Thyroid gland (tissue), 4 donors: ENCODE measurements at places on chromosomes 7 and 10. TPM values are rescaled to one million over a fixed set of nuclear protein-coding genes. Genes with fewer than 3 reads are reported as not detected.

Gene ZCCHC24
- total RNA-seq = 25.4 TPM

Gene PIP
- total RNA-seq = not detected

Gene AFAP1L2
- total RNA-seq = 356 TPM

Gene METTL2B
- 34.0 TPM for total RNA-seq

Gene GTF2I
- total RNA-seq = 383 TPM

Gene FAM107B
- 41.3 TPM for total RNA-seq

Gene BMPER
- total RNA-seq = 1.5 TPM

Gene EEPD1
- 4.3 TPM for total RNA-seq

Gene PIK3CG
- total RNA-seq = 4.3 TPM

Gene SFTPA2
- not detected for total RNA-seq

Gene CYP2W1
- total RNA-seq = not detected

Gene SPDYE5
- 0.45 TPM for total RNA-seq

Gene VKORC1L1
- total RNA-seq = 21.0 TPM

Gene ARL4A
- total RNA-seq = 87.6 TPM

Gene PTPRZ1
- total RNA-seq = 0.67 TPM

Gene BAMBI
- total RNA-seq = 0.22 TPM

Gene CTTNBP2
- 17.0 TPM for total RNA-seq

Gene SH3PXD2A
- total RNA-seq = 20.6 TPM

Gene FAM237B
- total RNA-seq = not detected

Gene HOXA5
- total RNA-seq = 2.0 TPM

Gene CCL26
- not detected for total RNA-seq

Gene SRRM3
- 1.5 TPM for total RNA-seq

Gene OSBPL3
- 31.8 TPM for total RNA-seq

Gene MRPS17
- total RNA-seq = 8.7 TPM

Gene CRHR2
- total RNA-seq = not detected

Gene SPDYE16
- total RNA-seq = not detected

Gene VWC2
- total RNA-seq = not detected

Gene LEP
- total RNA-seq = not detected

Gene ACTL6B
- total RNA-seq = not detected

Gene ADGRA1
- total RNA-seq = 0.33 TPM

Gene ARL5B
- total RNA-seq = 12.4 TPM

Gene UNC5B
- 7.1 TPM for total RNA-seq

Gene EPHB6
- total RNA-seq = 28.7 TPM

Gene HOXA6
- 1.6 TPM for total RNA-seq

Gene HYAL4
- 0.13 TPM for total RNA-seq

Gene CCDC146
- 43.8 TPM for total RNA-seq

Gene TSPAN15
- total RNA-seq = 12.8 TPM

Gene AKR1E2
- 14.4 TPM for total RNA-seq

Gene SORBS1
- total RNA-seq = 22.2 TPM

Gene HGF
- total RNA-seq = 14.9 TPM

Gene ECHDC3
- total RNA-seq = 22.4 TPM

Gene ANTXRL
- total RNA-seq = not detected

Gene PTPN20
- 9.6 TPM for total RNA-seq

Gene ZNF488
- total RNA-seq = 0.40 TPM

Gene NRG3
- total RNA-seq = 0.67 TPM

Gene SUV39H2
- 9.0 TPM for total RNA-seq

Gene TRIP6
- total RNA-seq = 102 TPM

Gene VPS37D
- total RNA-seq = 3.9 TPM

Gene IRF5
- 6.0 TPM for total RNA-seq

Gene ACTR3C
- total RNA-seq = 34.8 TPM
